ENCODE measurements at places on chromosomes 4 and X.

- DNase-seq: no peak
Measured at GRCh38 chr4:185411849-185412248, 13.9 kb downstream of the UFSP2 start.

DNA sequence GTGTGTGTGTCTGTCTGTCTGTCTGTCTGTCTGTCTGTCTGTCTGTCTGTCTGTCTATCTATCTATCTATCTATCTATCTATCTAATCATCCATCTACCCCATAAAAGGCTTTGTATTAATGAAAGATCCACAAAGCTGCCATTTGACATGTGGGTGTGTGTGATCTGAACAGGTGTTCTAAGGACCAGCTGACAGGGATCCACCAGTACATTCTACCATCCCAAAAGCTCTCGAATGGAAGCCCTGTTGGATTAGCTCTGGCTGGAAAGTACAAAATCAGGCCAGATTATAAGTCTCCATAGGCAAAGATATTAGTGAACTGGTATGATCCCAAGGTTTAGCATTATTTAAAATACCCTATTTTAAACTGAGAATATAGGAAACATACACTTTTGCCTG, 299.3 kb downstream of the CAMK2D start:
- DNase-seq: no peak

- no peak for DNase-seq
Measured at GRCh38 chr4:79185526-79186045, 140.3 kb downstream of the NAA11 start.

GRCh38 chr4:188942606-188943005, 803.4 kb downstream of the TRIML1 start:
- no peak for DNase-seq

- DNase-seq: no peak
Measured at GRCh38 chrX:36407836-36408235, 488.3 kb downstream of the CFAP47 start.

DNA sequence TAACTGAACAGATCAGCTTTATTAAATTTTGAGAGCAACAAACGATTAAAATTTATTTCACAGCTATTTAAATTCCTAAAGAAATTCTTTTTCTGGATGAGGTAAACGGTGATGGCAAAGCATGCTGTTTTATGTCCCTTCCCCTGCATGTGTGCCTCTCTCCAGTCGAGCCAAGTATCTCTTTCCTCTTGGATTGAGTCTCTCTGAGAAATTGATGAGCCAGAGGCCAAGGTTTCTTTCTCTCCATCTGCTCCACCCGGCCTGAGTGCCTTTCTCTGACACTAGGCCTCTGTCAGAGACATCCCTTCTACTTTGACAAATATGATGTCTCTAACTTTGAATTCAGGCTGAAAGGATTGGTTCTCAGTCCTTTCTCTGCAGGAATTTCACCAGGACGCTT, 42.6 kb upstream of the PARM1 start:
- DNase-seq: no peak

- peak; percentile 91 for DNase-seq
Measured at GRCh38 chr4:153233761-153234371, 29.6 kb downstream of the TRIM2 start.

DNA sequence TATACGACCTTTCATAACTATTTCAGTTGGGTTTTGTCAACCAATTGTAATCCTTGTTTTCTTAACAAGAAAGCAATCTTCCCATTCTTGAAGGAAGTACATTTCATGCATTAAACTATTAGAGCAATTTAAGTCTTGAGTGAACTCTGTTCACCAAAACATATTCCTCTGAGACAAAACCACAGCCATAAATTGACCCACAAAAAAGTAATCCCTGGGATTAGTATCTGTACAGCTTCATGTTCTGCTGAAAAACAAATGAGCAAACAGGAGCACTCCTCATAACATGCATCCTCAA, 207.0 kb upstream of the PDE5A start:
- DNase-seq: peak; percentile 60

GRCh38 chr4:94240384-94240783, 32.7 kb downstream of the SMARCAD1 start:
- DNase-seq: no peak

- no peak for DNase-seq
Measured at GRCh38 chr4:109278594-109279031, 23.8 kb downstream of the COL25A1 start.

DNA sequence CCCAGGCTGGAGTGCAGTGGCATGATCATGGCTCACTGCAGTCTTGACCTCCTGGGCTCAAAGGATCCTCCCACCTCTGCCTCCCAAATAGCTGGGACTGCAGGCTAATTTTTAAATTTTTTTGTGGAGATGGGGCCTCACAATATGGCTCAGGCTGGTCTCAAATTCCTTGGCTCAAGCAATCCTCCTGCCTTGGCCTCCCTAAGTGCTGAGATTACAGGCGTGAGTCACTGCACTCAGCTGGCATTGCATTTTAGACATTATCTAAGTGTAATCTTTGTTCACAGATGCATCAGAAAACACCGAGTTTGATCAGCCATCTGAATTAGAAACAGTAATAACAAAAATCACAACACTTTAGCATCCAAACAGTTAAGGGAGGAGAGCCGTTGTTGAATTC, 53.4 kb upstream of the CBR4 start:
- DNase-seq: no peak

DNA sequence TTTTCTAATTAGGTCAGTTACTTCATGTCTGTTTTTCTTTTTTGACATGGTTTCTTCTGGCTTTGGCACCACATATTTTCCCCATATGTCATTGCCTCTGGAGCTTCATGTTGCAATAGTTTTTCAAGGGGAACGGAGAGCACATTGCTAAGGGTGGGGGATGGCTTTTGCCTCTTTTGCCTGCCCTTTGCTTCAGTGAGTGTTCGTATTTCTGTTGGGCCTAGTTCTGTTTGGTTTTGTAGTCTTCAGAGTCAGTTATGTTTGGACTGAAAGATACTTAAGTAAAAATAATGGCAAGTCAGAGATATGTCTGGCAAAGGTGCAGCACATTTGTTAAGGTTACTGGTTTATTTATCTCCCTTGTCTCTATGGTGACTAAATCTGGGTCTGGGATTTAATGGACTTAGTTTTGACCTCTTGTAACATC, 29.1 kb downstream of the FHL1 start:
- DNase-seq: peak; percentile 68

- no peak for DNase-seq
Measured at GRCh38 chr4:180280076-180280475, 1963.1 kb upstream of the TENM3 start.

GRCh38 chr4:176534566-176534965, 214.8 kb downstream of the SPCS3 start:
- peak; percentile 60 for DNase-seq

DNA sequence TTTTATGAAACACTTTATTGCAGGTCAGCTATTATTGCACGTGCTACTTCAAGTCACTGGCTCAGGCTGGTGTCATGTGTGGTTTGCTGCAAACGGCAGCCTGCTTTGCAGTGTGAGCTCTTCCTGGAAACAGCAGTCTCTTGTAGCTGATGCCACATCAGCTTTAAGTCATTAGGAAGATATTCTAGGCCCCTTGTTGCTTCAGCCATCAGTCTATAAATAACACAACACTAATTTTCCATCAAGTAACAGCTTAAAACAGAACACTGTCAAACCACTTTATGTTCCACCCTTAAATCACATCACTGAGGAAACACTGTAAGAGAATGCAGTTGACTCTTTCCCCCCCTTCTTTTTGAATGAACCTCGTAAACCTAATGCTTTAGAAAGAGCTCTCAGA, 93.8 kb downstream of the GATB start:
- no peak for DNase-seq

- DNase-seq: no peak
Measured at GRCh38 chr4:154084864-154085263, 296.0 kb upstream of the SFRP2 start.

GRCh38 chr4:94304365-94304971, 38.2 kb downstream of the HPGDS start:
- DNase-seq: no peak

GRCh38 chr4:181127171-181127570, 1116.0 kb upstream of the TENM3 start:
- DNase-seq: no peak

GRCh38 chr4:2595952-2596552, 59.6 kb downstream of the FAM193A start:
- DNase-seq: no peak

GRCh38 chrX:109372716-109373115, 109.2 kb downstream of the GUCY2F start:
- no peak for DNase-seq

GRCh38 chr4:13700021-13700857, 72.7 kb upstream of the BOD1L1 start:
- peak; percentile 82 for DNase-seq
